ENCODE measurements at places on chromosomes 5 and 9.

GRCh38 chr5:168377525-168377924 lies 86.1 kb downstream of the WWC1 start:
- no peak for DNase-seq

DNA sequence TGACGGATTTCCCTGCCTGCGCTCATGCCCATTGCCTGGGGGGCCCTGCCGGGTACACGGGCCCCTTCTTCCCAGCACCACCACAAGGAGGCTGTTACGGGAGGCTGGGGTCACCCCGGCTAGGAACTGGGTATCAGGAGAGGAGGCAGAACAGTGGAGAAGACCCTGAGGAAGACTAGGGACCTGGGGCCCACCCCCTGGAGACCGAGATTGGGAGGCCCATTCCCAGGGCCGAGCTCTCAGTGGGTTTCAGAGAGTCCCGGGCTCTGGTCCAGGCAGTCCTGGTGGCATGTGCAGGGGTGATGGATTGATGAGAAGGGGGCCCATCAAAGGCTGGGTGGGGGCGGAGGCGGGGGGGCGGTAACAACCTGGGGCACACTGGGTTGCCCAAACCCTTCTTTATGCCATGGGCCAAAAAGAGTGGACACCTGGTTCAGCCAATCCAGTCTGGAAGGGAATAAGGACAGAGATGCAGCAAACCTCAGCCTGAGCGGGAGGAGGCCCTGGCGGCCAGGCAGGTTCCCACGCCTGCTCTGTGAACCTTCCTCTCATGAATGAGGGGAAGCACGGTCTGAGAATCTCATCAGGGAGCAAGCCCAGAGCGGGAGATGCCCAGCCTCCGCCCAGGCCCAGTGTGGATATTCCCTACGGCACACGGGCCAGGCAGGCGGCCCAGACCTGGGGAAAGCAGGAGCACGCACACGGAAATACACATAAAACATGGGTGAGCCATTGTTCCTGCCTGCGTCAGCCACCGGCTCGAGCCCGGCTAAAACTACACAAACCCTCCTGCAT lies 785 bp upstream of the P4HA2 start:
- DNase-seq: no peak

- no peak for DNase-seq
Observed at GRCh38 chr9:115653171-115653606, 500.4 kb upstream of the PAPPA start.

DNA sequence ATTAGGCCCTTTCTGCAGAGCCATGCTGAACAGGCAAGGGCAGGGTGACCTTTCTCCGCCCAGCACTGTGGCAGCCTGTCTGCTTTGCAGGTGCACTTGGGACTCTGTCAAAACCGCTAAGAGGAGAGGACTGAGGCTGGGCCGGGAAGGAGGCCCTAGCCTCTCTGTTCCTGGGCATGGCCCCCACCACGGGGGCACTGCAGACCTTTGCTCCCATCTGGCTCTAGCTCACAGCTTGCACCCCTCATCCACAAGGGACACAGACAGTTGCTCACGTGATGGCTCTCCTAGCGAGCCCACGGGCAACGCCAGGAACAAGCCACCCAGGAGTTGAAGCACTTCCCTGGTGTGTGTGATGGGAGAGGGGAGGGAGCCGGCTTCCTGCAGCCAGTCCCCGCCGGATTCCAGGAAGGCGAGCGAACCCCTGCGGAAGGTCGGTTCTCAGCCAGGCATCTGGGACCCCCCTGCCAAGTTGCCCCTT lies 43.0 kb upstream of the FCN1 start:
- DNase-seq: no peak

GRCh38 chr5:129899454-129899853 lies 4.8 kb upstream of the CHSY3 start:
- no peak for DNase-seq

DNA sequence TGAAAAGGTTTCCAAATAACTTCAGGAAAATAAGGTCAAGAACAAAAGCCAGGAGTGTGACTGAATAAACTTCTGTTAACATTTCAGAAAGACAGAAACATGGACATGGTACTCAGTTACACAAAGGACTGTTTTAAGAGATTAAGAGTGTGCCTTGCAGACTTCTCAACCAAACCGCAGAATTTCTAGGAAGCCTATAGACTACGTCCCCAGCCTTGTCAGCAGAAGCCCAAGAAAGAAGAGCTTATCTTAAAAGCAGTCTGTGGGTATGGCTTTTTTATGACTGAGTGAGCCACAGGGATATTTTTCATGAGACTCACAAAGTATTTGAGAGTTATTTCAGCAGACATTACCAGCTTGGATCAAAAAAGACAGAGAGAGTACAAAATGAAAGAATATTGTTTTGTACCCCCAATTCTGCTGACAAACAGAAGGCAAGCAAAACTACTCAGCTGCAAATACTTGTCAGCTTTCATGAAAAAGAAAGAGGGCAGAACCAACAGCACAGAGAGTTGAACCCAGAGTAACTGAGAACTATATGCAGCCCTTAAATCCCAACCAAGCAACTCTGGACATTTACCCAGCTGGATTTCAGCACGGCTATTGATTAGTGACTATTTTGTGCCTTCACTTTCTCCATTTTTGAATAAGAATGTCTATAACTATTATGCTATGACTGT lies 711.0 kb upstream of the CTNND2 start:
- DNase-seq: no peak

GRCh38 chr9:110744715-110745384 lies 76.3 kb downstream of the MUSK start:
- no peak for DNase-seq

DNA sequence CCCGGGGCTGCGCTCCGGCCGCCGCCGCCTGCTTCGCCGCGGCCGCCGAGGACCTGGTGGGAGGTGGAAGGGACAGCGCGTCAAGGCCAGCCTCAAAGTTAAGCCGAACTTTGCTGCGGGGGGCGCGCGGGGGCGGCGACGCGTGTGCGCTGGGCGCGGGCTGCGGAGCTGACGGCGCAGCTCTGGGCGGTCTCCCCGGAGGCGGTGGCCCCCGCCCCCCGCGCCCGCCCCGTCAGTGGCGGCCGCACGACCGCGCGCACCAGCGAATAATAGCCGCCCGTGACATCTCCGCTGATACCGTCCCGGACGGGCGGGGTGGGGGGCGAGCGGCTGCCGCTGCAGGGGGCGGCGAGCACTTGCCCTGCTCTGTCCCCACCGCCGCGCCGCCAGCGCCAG lies 579 bp upstream of the FAM78A start:
- DNase-seq: no peak

- no peak for DNase-seq
Observed at GRCh38 chr5:95838001-95838520, 15.5 kb upstream of the GLRX start.

DNA sequence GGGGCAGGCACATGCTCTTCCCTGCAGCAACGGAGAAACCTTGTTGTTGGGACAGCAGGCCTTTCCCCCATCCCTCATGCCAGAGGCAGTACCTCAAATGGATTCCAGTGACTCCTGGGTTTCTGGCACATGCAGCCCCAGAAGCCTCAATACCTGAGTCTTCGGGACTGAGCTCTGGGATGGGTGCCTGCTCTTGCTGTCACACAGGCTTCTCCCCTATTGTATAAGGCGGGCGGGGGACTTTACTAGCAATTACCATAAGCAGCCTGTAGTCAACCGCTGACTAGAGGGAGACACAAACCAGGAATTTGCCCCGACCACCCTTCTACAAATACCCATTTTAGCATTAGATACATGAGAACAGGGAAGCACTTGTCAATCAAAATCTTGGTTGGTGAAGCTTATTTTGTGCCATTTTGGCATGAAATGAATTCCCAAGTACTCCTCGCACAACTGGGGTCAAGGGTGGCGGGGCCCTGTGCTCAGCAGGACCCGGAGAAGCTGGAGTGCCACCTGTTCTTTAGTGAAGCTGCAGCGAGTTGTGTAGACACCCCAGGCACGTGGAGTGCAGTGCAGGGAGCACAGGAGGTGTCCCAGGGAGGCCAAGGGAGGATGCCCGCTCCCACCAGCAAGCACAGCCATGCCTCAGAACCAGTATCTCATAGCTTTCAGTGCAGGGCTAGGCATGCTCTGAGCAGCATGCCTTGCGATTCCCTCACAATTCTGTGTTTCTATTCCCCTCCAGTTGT lies 21.2 kb downstream of the S1PR3 start:
- no peak for DNase-seq

GRCh38 chr9:113973963-113974413 lies 97.9 kb downstream of the ZNF618 start:
- DNase-seq: no peak

DNA sequence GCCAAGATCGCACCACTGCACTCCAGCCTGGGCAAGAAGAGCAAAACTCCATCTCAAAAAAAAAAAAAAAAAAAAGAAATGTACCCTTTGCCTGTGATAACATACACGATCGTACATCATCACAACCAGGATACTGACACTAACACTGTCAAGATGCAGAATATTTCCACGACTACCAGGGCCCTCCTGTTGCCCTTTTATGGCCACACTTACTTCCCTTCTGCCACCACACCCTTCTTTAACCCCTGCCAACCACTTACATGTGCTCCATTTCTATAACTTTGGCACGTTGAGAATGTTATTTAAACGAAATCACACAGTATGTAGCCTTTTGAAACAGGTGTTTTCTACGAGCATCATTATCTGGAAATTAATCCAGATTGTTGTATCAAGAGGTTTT lies 69.0 kb upstream of the OTULINL start:
- DNase-seq: no peak

- DNase-seq: no peak
Observed at GRCh38 chr9:114314881-114315722, 7.8 kb upstream of the ORM1 start.

- DNase-seq: no peak
Observed at GRCh38 chr5:87051502-87052113, 216.1 kb upstream of the RASA1 start.

GRCh38 chr9:35257986-35258659 lies 96.3 kb downstream of the UNC13B start:
- no peak for DNase-seq

DNA sequence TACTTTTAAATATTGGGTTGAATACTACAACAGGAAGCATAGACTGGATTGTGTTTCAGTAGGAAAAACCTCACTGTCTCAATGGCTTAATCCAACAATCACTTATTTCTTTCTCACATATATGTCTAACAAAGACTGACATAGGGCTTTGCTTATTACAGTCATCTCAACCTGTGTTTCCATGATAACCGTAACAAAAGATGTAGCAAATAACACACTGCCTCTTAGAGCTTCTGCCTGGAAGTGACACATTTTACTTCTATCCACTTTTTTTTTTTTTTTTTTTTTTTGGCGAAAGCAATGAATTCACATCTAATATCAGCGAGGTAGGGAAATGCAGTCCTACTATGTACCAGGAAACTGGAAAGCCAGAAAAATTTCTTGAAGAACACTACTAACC lies 204.9 kb upstream of the CDKN2B start:
- no peak for DNase-seq

GRCh38 chr9:117809751-117810150 lies 105.5 kb downstream of the TLR4 start:
- DNase-seq: no peak

- no peak for DNase-seq
Observed at GRCh38 chr9:70479880-70480291, 65.4 kb upstream of the KLF9 start.

- DNase-seq: no peak
Observed at GRCh38 chr9:34085581-34086500, 37.2 kb upstream of the UBAP2 start.

DNA sequence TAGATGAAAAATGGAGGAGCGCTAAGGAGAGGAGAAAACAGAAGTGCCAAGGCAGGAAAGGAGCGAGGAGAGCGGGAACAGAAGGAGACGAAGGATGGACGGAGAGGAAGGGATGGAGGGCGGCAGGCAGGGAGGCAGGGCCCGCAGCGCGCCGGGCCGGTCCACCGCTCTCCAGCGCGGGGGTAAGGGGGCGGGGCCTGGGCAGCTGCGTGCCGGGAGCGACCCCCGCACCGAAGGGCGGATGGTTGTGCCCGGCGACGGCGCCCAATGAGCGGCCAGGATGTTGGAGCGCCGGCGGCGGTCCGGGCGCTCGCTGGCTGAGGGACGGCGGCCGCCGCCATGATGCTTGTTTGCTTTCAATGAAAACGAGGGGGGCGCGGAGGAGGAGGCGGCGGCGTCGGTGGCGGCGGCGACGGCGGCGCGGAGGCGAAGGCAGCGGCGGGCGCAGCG lies at the start of gene CNOT6:
Gene CNOT6, plus strand, starts transcription at position 320 of the 450 bp plus-strand sequence. CDS start 34,898 bp downstream, outside the sequence.
- DNase-seq: peak; percentile 15
